Fibroblast of the aortic adventitia (primary cell): ENCODE measurements at places on chromosomes 12 and 14. TPM values are rescaled to one million over a fixed set of nuclear protein-coding genes. Genes with fewer than 3 reads are reported as not detected.

Gene PAWR
- total RNA-seq = 15.0 and 57.6 TPM in 2 replicates

Gene HCAR2
- 0.25 TPM in 1 of 2 replicates, not detected in the other for total RNA-seq

Gene NXPH4
- total RNA-seq = 1.9 and 2.4 TPM in 2 replicates

Gene NID2
- total RNA-seq = 146 and 370 TPM in 2 replicates

Gene MMP19
- total RNA-seq = 9.7 and 11.1 TPM in 2 replicates

Gene KLRG1
- total RNA-seq = 1.2 TPM in 1 of 2 replicates, not detected in the other

Gene ANKRD33
- total RNA-seq = 0.09 TPM in 1 of 2 replicates, not detected in the other

Gene EFS
- total RNA-seq = 4.6 and 10.8 TPM in 2 replicates

Gene GLS2
- 0.36 TPM in 1 of 2 replicates, not detected in the other for total RNA-seq

Gene ANHX
- total RNA-seq = not detected in 2 replicates

Gene RASSF3
- total RNA-seq = 7.7 and 13.6 TPM in 2 replicates

Gene OR4M1
- not detected in 2 replicates for total RNA-seq

Gene EML5
- total RNA-seq = under 0.01 TPM in 1 of 2 replicates, not detected in the other

Gene IL31
- total RNA-seq = not detected in 2 replicates

Gene PTCSC3
- total RNA-seq = not detected in 2 replicates

Gene CPM
- 0.08 and 17.1 TPM in 2 replicates for total RNA-seq

Gene TAS2R46
- 4.7 and 8.8 TPM in 2 replicates for total RNA-seq

Gene HOXC9
- 0.65 TPM in 1 of 2 replicates, not detected in the other for total RNA-seq
